ENCODE measurements at places on chromosomes 2 and 18.
A peak's percentile ranks its signal among the peaks of the same experiment; 100 is the strongest.

GRCh38 chr2:11919953-11920352 is 173.5 kb downstream of the LPIN1 start:
- DNase-seq: no peak

DNA sequence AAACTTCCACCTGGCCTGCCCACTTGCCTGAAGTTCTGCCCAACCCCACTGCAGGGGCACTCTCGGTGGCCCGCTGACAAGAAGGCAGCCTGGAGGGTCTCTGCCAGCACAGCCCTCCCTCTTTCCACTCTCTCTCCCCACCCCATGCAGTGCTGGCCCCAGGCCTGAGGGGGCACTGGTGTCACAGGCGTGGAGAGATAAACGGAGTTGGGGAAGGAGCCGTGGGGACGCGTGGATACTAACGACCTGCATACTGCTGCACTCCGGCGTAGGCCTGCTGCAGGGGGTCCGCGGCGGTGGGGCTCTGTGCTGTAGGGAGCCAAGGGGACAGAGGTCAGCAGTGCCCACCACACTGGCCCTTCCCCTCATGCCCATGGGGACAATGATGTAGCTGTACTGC is 299.3 kb downstream of the CELF4 start:
- DNase-seq: no peak

- DNase-seq: no peak
These were observed 947.0 kb upstream of the CDH2 start for GRCh38 chr18:29123706-29124530.

DNA sequence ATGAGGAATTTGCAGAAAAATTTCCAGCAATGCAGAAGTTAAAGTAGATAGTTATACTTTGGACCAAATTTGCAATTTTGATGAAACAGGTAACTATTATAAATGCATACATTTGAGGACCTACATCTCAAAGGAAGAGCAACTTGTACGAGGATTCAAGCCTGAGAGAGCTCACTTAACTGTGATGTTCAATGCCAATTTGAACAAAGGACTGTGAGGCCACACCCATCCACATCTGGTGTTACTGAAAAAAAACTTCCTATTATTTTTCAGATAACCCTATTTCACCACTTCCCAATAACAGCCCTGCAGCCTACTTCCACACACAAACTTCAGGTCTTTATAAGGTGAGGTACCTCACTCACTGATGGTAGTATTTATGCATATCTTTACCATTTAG is 203.5 kb upstream of the NABP1 start:
- DNase-seq: no peak

- no peak for DNase-seq
These were observed 469.4 kb upstream of the SMIM21 start for GRCh38 chr18:75896865-75897264.

DNA sequence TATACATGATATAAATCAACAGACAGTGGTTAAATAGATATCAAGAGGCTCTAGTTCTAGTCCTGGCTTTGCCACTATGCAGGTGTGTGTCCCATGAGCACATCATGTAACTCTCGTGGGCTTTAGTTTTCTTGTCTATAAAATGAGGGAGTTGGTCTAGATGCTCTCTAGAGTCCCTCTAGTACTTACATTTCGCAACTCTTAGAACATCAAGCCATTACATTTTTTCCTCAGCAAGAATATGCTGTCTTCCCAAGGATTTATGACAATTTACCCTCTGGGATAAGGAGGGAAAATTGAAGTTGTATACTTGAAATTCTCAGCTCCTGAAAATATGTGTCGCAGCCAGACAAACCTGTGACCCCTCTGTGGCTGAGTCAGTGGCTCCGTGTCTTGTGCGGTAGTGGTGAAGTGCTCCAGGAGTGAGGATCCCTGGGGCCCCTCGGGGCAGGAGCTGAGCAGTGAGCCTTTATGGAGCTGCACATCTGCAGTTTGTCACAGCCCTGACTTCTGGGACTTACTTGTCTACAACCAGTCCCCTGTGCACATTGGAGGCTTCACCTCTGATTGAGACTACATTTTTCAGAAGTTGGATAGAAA is 6.8 kb downstream of the PKP4 start:
- DNase-seq: no peak

- no peak for DNase-seq
These were observed 53.5 kb upstream of the TGFA start for GRCh38 chr2:70607121-70607561.

DNA sequence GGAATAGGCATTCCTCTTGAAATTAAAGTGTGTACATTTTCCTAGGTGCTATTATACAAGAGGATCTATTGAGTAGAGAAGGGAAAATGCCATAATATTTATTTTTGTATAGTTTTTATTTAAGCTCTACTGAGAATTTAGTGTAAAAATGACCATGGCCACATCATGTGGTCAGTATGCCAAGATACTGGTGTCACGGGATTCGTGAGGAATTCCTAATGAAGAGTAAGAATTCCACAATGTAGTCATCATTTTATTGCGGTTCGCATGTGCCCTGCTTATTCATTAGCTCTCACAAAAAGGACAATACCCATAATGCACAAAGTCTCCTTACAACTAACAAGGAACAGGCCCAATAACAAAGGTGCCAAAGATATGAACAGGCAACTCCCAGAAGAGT is 39.3 kb upstream of the PARD3B start:
- DNase-seq: peak; percentile 7

DNA sequence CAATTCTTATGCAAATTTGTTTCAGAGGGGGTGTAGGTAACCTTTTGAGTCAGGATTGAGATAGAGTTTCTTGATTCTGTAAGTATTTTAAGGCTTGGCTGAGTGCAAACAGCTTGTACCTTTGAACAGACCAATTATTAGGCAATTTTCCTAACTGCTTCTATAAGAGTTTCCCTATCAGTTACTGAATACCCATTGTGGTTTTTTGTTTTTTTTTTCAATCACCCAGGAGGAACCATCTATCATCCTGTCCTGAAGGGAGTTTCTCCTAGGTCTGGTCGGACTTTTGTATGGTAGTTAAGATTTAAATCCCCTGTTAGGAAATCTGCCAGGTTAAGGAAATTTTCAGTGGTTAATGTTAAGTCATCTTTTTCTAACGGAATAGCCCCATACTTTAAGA is 319.4 kb upstream of the SLC39A10 start:
- DNase-seq: no peak

GRCh38 chr2:224860786-224861185 is 144.6 kb upstream of the CCDC195 start:
- DNase-seq: no peak

DNA sequence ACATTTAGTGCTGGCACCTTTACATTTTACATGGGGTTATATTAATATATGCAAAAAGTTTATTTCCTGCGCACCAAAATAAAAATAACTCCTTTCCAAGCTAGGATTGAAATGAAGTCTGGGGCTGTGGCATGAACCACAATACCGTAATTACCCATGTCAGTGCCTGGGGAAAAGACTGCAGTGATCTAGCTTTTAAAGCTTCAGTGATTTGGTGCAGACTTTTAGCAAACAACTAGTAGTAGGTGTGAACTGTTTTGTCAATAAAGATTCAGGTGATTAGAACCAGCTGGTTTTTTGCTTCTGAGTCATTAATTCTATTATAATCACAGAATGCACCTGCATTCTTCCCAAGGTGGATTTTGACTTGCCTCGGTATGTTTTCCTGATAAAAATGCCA is 21.2 kb downstream of the EFEMP1 start:
- DNase-seq: no peak

DNA sequence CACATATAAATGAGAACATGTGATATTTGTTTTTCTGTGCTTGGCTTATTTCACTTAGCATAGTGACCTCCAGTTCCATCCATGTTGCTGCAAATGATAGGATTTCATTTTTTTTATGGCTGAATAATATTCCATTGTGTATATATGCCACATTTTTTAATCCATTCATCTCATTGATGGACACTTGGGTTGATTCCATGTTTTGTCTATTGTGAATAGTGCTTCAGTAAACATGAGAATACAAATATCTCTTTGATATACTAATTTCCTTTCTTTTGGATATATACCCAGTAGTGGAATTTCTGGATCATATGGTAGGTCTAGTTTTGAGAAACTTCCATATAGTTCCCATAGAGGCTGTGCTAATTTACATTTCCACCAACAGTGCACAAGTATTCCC is 3.7 kb upstream of the NEMP2 start:
- no peak for DNase-seq

DNA sequence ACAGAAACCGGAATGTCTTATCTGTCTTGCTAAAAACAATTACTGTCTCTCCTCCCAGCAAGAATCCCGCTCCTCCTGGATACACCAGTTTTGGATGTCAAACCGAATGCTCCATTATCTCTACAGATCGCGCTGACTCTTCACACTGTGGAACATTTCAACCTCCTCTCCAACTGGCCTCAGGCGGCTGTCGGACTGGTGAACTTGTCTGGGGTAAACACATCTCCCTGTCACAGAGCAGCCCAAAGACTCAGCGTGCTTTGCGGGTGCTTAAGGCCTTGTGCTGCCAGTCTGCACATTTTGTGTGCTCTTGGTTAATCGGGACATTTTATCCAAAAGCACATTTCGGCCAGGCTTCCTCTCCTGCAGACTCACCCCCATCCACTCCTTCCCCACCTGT is 173.1 kb downstream of the ICOS start:
- DNase-seq: no peak

All from HAP-1 (cell line).